ENCODE measurements at places on chromosomes 6 and 20. TPM values are rescaled to one million over a fixed set of nuclear protein-coding genes. Genes with fewer than 3 reads are reported as not detected.

- no peak for DNase-seq
These were observed 57.9 kb upstream of the DACT2 start for GRCh38 chr6:168377484-168377855.

- DNase-seq, result no peak
These were observed 25.1 kb downstream of the ZNFX1 start for GRCh38 chr20:49252556-49253350.

- no peak for DNase-seq
These were observed 418.6 kb downstream of the CDKAL1 start for GRCh38 chr6:20952699-20953474.

C6orf163 gene
- total RNA-seq, result 2.1 TPM

OPRL1 gene
- total RNA-seq, result 1.3 TPM

DNA sequence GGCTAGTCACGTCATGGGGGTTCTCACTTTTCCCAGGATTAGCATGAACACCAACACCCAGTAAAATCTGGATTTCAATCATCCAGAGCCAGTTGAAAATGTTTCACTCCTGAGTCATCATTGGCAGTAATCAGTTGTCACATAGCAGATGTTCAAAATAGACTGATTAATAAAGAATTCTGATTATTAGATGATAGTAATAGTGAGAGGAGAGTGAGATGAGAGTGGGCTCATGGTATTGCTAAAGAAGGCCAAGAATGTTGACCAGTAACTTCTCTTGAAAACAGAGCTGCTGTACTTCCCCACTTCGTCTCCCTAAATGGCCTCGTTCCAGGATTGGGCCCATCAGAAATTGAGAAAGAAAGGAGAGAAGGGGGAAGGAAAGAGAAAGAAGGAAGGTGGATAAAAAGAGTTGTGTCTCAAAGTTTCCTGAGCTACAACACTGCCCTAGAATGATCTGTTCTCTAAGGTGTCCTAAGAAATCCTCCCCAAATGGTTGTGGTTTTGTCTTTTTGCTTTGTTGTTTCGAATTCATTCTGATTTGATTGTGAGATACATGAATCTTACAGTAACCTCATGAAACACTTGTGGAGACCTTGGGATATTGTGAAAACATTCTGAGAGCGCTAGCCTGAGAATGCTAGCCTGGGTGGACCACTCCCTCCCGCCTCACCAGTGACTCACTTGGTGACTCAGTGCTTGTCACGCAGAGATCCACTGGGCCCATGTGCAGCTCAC is 502.2 kb upstream of the JARID2 start:
- DNase-seq, result no peak

CALHM4 gene
- total RNA-seq, result not detected

DNA sequence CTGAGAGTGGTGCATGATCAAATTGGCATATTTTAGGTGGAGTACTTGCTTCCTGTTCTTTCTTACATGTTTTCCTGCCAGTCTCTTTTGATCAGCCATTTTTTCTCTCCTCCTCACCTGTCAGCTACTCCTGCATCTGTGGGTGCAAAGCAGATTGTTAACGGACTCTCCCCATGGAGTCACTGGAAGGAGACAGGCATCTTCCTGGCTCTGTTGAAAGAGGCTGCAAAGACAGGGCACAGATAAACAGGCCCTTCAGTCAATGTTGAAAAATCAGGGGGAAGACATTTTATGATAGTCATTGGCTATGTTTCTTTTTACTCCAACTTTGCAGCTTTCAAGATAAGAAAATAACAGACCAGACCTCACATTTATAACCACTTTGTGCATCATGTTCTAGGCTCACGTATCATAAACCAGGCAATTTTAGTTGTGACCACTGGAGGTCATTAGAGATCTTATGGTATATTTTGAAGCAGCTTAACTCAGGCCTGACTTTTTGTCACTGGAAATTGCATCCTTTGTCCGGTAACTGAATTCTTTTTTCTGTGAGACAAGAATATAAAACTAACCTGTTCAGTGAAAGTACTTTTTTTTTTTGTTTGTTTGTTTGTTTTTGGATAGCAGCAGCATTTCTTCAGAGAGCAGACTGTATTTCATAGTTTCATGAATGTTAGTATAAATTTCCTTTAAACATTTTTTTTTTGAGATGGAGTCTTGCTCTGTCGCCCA is 20.1 kb downstream of the ECT2L start:
- DNase-seq, result no peak

Measured in CD4-positive, CD25-positive, alpha-beta regulatory T cell (primary cell).